ENCODE measurements at places on chromosomes 1 and 21.

- no peak for DNase-seq
Observed at GRCh38 chr1:229015806-229016205, 255.1 kb upstream of the RAB4A start.

- DNase-seq, result no peak
Observed at GRCh38 chr1:200740571-200741208, 2.0 kb downstream of the CAMSAP2 start.

- no peak for DNase-seq
Observed at GRCh38 chr1:167635156-167635648, 5.2 kb downstream of the RCSD1 start.

- no peak for DNase-seq
Observed at GRCh38 chr1:3599816-3600215, 11.5 kb downstream of the MEGF6 start.

- no peak for DNase-seq
Observed at GRCh38 chr1:47592296-47593012, 154.6 kb downstream of the FOXD2 start.
